ENCODE measurements at places on chromosomes 11 and 22.

- DNase-seq = no peak
Observed at GRCh38 chr11:100687630-100688395, 725 bp downstream of the ARHGAP42 start.

GRCh38 chr11:6414874-6415328 lies 4.0 kb downstream of the APBB1 start:
- no peak for DNase-seq

GRCh38 chr11:118082880-118083552 lies 3.7 kb downstream of the SMIM35 start:
- DNase-seq = no peak

DNA sequence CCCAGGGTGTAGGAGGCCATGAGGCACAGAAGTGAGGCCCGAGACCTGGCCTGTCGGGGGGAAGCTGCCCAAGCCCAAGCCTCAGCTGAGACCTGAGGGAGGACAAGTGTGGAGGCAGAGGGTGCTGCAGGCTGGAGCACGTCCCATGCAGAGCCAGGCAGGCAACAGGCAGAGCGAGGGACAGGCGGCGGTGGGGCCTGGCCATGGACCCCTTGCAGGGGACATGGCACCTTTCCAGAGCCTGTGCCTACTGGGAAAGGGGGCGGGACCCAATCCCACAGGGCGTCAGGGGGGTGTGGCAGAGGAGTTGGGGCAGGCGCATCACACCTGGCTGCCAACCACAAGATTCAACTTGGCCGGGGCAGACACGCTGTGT lies 4.3 kb downstream of the TNNI2 start:
- no peak for DNase-seq

- no peak for DNase-seq
Observed at GRCh38 chr11:128196235-128196634, 391.1 kb downstream of the ETS1 start.

DNA sequence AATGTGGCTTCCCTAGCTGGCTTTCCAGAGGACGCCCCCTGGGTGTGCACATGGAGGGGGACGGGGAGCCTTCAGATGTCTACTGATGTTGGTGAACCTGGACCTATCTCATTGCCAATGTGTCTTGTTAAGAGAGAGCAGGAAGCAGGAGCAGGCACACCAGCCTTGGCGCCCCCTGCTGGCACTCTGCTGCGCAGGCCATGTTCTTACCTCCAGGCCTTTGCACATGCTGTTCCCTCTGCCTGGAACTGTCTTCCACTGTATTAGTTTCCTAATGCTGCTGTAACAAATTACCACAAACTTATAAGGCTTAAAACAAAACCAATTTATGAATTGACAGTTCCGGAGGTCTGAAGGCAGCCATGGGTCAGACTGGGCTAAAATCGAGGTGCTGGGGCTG lies 23.6 kb upstream of the MN1 start:
- DNase-seq = no peak

GRCh38 chr11:13152264-13152663 lies 125.3 kb upstream of the BMAL1 start:
- no peak for DNase-seq

DNA sequence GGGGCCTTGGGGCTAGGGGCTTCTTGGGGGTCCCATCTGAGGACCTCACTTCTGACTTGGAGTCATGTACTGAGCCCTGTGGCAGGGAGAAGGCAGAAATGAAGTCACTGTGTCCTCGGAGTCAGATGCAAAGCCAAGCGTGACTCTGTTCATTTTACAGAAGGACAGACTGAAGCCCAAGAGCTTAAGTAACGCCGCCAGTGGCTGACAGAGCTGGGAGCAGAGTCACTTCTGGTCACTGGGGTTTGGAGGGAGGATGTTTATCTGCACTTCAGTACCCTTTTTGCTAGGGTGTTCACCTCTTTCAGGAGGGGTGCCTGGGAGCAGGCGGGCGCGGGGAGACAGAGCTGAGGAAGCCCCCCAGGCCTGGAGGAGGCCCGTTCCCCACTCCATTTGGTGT lies 10.7 kb downstream of the CD6 start:
- DNase-seq = no peak

DNA sequence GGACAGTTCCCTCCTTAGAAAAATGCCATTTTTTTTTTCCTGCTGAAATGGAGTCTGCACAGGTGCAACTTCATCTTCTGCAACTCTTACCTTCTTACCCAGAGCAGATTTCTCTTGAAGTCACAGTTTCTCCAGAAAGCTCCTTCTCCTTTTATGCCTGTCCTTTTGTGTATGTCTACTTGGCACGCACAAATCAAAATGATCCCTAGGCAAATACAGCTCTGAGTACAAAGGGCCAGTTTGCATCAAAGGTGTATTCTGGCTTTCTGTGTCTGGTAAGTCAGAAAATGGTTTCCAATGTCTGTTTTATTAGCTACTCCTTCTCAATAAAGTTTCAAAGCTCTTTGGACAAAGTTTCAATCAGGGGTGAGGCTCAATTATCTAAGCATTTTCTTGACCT lies 2.5 kb downstream of the CLDN25 start:
- no peak for DNase-seq

GRCh38 chr11:59641156-59641555 lies 25.6 kb upstream of the OSBP start:
- no peak for DNase-seq

- DNase-seq = no peak
Observed at GRCh38 chr11:86460461-86461385, 86.0 kb downstream of the CCDC81 start.

DNA sequence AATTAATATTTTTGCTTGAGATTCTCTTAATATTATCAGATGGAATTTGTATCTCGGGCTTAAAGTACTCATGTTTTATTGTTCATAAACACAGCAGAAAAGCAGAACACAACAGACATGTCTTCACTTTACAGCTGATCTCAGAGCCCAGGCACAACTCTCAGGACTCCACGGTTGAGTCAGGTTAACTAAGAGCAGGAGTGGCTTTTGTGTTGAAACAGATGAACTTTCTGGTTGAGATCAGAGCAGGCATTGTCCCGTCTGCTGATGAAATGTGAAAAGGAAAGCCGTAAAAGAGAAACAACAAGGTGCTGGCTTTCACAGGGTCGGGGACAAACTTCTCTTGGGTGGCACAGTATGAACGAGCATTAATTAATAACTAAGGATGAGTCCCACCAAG lies 49.0 kb downstream of the JHY start:
- no peak for DNase-seq

- no peak for DNase-seq
Observed at GRCh38 chr22:44678556-44679305, 23.3 kb upstream of the PRR5 start.

GRCh38 chr22:46846150-46846831 lies 83.8 kb downstream of the TBC1D22A start:
- DNase-seq = no peak

- DNase-seq = no peak
Observed at GRCh38 chr11:84234462-84235202, 948.5 kb upstream of the CCDC90B start.

DNA sequence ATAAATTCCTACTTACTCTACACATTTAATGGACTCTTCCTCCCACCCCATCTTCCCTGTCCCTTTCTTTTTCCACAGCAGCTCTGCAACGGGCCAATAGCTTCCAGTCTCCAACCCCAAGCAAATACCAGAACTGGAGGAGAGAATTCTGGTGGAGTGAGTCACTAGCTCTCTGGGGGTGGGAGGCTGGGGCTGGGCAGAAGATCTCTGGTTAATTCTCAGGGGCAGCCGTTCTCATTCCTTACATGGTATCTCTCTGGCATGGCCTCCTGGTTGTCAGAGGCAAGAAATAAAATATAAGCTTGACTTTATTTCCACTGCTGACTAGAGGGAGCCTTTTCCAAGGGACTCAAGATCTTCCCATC lies 90.4 kb upstream of the PARVA start:
- DNase-seq = no peak

DNA sequence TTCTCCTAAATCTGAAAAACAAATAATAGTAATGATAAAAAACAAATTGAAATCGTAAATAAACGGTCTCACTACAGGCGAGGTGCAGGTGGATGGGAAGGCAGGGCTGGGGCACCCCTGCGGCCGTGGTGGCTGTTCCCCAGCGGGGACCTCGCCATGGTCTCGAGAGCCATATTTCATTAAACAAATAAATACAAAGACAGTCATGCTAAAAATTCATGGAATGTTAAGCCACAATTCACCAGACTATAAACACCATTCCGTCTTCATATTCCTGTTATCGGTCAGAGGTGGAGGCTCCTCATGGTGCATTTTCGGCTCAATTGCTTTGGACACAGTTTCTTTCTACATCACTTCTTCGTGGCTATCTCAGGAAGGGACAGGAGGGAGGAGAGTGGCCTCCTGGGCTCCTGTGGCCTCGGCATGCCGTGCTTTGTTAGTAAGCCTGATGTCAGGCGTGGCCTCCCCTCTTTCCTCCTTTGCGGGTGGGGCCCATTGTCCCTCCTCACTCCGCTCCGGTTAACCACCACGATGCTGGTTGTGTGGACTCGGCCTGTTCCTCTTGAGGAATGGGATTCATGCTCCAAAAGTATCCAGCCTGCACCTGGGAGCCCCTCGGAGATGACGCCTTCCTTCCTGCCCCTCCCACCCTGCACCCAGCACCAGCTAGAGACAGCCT lies 16.1 kb upstream of the BRSK2 start:
- no peak for DNase-seq

GRCh38 chr11:85922367-85922766 lies 67.2 kb downstream of the CCDC83 start:
- DNase-seq = no peak

GRCh38 chr22:42670921-42671709 lies 21.9 kb upstream of the CYB5R3 start:
- no peak for DNase-seq

DNA sequence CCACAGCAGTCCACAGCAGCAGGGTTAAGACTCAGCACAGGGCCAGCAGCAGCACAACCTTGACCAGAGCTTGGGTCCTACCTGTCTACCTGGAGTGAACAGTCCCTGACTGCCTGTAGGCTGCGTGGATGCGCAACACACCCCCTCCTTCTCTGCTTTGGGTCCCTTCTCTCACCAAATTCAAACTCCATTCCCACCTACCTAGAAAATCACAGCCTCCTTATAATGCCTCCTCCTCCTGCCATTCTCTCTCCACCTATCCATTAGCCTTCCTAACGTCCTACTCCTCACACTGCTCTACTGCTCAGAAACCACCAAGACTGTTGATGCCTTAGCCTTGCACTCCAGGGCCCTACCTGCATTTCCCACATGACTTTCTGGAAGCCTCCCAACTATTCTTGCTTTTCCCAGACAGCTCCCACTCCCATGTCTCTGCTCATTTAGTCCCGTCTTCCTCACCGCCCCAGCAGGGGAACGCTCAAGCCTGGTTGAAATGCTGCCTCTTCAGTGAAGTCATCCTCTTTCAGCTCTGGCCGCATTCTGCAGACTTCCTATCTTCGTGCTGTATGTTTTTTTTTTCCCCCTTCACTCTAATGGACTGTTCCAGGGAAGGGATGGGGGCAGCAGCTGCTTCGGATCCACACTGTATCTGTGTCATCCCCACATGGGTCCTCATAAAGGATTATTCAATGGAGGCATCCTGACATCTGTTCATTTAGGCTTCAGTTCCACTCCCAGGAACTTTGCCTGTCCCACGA lies 3.3 kb downstream of the IL18BP start:
- no peak for DNase-seq

Data from stimulated activated CD4-positive, alpha-beta T cell treated with anti-CD3 and anti-CD28 coated beads, Interleukin-15, amount 100 ng/mL, for 48 hours (primary cell).